ENCODE measurements at places on chromosomes 13 and 19. TPM values are rescaled to one million over a fixed set of nuclear protein-coding genes. Genes with fewer than 3 reads are reported as not detected.

GRCh38 chr19:16518061-16518460 is 21.9 kb downstream of the C19orf44 start:
- H3K36me3 ChIP-seq, result peaks cover 54% of the 10 kb centered on the region
- H3K4me3 ChIP-seq, result no peak overlapping the region
- H3K27me3 ChIP-seq, result no peaks in the 10 kb centered on the region
- DNase-seq, result peak; percentile 29
- no peak overlapping the region for H3K27ac ChIP-seq

DNA sequence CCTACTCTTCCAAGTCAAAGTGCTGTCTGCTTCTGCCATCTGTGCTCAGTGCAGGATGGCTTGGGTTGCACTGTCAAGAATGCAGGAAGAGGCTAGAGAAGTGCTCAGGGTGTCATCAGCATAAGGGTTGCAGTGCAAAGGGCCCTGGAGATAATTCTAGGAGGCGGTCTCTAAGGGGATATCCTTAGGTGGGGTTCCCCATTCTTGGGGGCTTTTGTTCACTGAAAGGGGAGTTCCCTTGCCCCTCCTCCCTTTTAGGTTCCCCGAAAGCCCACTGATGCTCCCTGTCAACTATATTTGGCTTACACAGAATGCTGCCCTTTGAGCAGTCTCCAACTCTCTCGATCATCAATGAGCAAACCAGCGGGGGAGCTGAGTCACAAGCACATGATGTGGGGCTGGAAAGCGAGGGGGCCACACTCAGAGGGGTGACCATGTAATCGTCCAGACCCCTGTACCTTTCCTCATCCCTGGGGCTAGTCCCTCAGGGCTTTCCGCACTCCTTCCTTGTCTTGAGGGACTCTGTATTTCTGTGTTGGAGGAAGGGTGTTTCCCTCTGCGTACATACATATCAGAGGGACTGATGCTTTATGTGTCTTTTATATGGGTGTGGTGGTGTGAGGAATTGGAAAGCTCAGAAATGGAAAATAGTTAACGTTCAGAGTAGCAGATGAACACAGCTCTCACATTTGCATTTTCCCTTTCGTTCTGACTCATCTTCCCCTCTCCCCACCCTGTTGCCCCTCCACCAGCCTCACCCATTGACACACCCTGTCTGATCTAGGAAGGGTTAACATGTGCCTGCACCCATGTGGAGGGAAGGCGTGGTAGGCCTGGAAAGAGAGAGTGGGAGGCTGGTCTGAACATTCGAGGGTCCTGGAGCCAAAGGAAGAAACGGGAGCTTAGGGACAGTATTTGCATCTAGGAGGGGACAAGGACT is 6.7 kb downstream of the ZBTB32 start:
- no peak overlapping the region for H3K4me3 ChIP-seq
- H3K27ac ChIP-seq, result no peak overlapping the region
- no peaks in the 10 kb centered on the region for H3K36me3 ChIP-seq
- H3K4me1 ChIP-seq, result peaks cover 7% of the 10 kb centered on the region
- no peak for DNase-seq

DNA sequence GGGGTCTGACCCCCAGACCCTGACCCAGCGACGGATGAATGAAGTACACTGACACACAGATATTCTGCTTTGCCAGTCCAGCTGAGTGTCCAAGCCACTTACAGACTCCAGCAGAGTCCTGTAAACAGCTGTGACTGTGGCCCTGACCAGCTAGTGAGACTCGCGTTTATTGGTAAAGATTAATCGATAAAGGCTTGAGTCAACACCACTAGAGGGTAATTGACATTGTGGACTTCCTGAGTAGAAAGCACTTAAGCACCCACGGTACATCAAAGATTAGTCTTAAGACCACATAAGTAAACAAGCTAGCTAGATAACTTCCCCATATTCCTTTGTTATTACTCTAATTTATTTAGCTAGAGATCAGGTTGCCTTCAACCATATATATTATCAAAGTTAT is 146.0 kb downstream of the OXGR1 start:
- no peak for DNase-seq
- H3K4me1 ChIP-seq, result no peaks in the 10 kb centered on the region
- no peaks in the 10 kb centered on the region for H3K27me3 ChIP-seq
- no peak overlapping the region for H3K4me3 ChIP-seq
- H3K36me3 ChIP-seq, result no peaks in the 10 kb centered on the region
- H3K27ac ChIP-seq, result no peak overlapping the region

GRCh38 chr19:41915021-41915775 is 13.1 kb downstream of the ERFL start:
- no peaks in the 10 kb centered on the region for H3K4me1 ChIP-seq
- no peaks in the 10 kb centered on the region for H3K36me3 ChIP-seq
- DNase-seq, result no peak
- H3K27me3 ChIP-seq, result peaks cover 9% of the 10 kb centered on the region
- H3K27ac ChIP-seq, result no peak overlapping the region

DNA sequence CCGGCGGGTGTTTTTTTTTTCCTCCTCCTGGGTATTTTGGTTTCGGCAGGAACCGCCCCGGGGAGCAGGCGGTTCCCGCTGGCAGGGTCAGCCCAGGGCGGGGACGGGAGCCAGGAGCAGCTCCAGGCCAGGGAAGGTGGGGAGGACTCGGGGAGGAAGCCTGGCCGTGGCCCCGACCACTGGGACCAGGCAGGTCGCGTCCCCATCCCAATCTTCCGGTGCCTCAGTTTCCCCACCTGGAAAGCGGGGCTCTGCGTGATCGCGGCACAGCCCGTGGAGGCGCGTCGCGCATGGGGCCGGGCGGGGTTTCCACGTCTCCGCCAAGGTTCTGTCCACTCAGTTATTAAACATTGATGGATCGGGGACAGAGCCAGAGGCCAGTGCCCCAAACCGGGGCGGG is 34.8 kb downstream of the IL12RB1 start:
- peaks cover 34% of the 10 kb centered on the region for H3K4me1 ChIP-seq
- H3K27ac ChIP-seq, result peak overlapping the region; percentile 88
- no peak for DNase-seq

DNA sequence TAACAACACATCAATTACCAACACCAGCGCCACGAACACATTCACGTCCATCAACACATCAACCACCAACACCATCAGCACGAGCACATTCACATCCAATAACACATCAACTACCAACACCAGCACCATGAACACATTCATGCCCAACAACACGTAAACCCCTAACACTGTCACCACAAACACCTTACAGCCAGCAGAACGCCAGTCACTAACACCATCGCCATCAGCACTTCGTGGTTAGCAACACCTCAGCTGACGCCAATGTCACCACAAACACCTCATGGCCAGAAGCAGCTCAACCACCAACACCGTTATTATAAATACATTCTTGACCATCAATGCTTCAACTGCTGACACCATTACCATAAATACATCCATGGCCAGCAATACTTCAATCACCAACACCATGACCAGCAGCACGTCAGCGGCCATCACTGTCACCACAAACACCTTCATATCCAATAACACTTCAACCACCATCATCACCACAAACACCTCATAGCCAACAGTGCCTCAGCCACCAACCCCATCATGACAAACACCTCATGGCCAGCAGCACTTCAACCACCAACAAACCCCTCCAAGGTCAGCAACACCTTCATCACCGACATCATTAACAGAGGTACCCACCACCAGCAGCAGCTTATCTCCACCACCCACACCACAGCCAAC is 9.4 kb downstream of the FCER2 start:
- H3K4me3 ChIP-seq, result no peak overlapping the region
- peaks cover 2% of the 10 kb centered on the region for H3K27me3 ChIP-seq
- H3K27ac ChIP-seq, result no peak overlapping the region
- no peak for DNase-seq

GRCh38 chr13:45370922-45371406 is 30.0 kb upstream of the TPT1 start:
- H3K27me3 ChIP-seq, result no peaks in the 10 kb centered on the region

DNA sequence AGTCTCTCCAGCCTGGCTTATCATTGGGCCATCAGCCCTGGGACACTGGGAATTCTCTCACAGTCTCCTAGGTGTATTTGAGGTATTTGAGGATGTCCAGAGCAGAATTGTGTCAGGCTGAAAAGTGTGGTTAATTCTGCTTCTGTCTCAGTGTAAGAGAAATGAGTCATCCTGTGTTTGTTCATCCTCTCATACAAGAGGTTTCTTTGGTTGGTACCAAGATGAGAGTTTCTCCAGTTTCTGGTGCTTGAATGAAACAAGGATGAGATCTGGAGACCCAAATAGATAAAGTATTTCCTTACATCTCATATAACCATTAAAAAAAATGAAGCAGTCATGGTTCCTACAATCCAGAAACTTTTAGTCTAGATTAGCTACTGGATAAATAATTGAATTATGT is 7.7 kb downstream of the ZNF253 start:
- DNase-seq, result no peak
- H3K27ac ChIP-seq, result no peak overlapping the region
- H3K4me1 ChIP-seq, result no peaks in the 10 kb centered on the region
- H3K27me3 ChIP-seq, result no peaks in the 10 kb centered on the region
- H3K36me3 ChIP-seq, result peaks cover 2% of the 10 kb centered on the region

Gene NKG7
- 5.3 TPM for polyA plus RNA-seq

Gene PEAK3
- 0.21 TPM for polyA plus RNA-seq

Gene IFNL1
- polyA plus RNA-seq, result not detected

Gene GJB6
- not detected for polyA plus RNA-seq

Gene COG6
- 4.5 TPM for polyA plus RNA-seq
